Bronchial epithelial cell (primary cell): ENCODE measurements at places on chromosomes 2 and 18.

DNA sequence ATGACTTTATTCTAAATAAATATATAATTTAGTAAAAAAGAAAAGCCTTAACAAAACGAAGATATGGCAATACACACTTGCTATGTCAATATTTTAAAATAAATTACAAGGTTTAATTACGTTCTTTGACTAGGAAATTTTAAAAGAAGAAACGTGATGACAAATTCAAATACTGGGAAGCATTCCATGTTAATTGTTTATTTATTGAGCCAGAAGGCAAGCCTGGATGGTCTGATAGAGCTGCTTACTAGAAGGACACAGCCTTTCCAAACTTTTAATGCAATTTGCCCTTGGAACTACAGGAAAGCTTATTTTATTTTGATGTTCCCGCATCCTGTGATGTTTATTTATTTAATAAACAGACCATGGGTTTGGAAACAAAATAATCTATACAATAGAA lies 33.4 kb upstream of the DSEL start:
- DNase-seq, result no peak

DNA sequence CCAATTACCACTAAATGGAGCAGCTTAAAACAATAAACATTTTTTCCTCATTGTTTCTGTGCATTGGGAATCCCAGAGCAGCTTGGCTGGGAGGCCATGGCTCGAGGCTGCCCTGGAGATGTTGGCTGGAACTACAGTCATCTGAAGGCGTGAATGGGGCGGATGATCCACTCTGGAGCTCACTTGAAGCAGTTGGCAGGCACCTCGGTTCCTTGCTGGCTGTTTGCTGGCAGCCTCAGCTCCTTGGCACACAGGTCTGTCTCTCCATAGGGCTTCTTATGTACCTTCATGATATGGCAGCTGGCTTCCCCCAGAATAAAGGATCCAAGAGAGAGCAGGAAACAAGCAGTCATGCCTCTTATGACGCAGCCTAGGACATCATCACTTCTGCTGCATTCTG lies 227.0 kb upstream of the COPS8 start:
- no peak for DNase-seq

GRCh38 chr2:1060372-1060771 lies 109.7 kb downstream of the SNTG2 start:
- no peak for DNase-seq

GRCh38 chr2:191125646-191126045 lies 25.1 kb downstream of the STAT4 start:
- no peak for DNase-seq

DNA sequence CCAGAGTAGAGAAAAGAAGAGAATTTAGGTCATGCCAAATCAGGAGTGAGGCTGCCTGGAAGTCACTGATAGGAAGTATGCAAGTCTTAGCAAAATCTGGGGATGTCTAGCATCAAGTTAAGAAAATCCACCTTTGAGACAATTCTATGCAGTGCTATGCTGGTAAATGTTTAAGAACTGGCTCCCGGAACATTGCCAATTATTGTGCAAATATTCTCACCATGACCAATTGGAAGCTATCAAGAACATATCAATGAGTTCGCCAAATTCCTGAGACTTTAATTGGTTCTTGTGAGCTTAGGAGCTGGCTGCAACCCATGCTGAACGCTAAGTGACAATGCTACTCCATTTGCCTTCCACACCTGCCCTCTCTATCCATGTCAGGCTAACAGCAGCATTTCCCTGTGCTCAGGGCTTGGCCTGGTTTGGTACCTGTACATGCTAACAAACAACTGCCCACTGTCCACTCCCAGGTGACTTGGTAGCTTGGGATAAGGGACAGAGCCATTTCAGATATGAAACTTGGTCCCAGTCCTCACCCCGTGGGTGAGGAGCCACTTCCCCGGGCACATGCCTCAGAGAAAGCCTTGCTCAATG lies 172.9 kb upstream of the KLHL29 start:
- DNase-seq, result no peak

- no peak for DNase-seq
Measured at GRCh38 chr2:101852824-101853223, 138.9 kb upstream of the IL1R2 start.
